Left ventricle myocardium inferior (tissue), 1 donor: ENCODE measurements at places on chromosomes 3 and 15.
A peak's percentile ranks its signal among the peaks of the same experiment; 100 is the strongest.

DNA sequence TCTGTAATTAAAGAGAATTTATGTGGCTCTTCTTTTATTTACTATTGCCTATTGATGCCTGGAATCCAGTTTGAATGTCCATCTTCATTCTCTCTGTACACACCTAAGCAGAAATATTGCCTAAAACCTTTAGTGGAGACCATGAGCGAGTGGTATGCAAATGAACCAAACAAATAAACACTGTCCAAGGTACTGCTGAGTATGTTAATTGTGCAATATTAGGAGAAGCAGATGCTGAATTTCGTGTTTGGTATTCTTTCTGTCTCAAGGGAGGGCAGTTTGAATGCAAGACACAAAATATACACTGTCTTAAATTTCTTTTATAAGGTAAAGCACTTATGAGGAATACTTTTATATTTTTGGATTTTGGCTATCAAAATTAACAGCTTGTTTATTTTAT is 440.9 kb downstream of the RBMS3 start:
- DNase-seq, result no peak

DNA sequence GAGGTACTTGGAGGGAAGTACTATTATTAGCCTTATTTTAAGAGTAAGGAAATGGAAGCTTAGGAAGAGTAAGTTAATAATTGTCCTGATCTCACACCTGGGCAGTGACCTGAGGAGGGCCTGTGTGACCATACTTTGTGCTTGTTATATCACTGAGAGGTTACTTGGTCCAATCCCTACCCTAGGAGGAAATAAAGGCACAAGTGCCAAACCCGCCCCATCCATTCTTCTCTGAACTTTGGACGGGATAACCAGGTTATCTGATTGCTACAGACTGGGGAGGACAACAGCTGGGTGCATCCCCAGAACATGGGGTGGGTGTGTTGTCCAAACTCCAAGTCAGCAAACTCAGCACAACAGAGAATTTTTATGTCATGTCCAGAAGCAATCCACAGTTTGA is 77.7 kb upstream of the NR2E3 start:
- DNase-seq, result no peak

- no peak for DNase-seq
Measured at GRCh38 chr3:59245859-59246501, 196.2 kb upstream of the CFAP20DC start.

DNA sequence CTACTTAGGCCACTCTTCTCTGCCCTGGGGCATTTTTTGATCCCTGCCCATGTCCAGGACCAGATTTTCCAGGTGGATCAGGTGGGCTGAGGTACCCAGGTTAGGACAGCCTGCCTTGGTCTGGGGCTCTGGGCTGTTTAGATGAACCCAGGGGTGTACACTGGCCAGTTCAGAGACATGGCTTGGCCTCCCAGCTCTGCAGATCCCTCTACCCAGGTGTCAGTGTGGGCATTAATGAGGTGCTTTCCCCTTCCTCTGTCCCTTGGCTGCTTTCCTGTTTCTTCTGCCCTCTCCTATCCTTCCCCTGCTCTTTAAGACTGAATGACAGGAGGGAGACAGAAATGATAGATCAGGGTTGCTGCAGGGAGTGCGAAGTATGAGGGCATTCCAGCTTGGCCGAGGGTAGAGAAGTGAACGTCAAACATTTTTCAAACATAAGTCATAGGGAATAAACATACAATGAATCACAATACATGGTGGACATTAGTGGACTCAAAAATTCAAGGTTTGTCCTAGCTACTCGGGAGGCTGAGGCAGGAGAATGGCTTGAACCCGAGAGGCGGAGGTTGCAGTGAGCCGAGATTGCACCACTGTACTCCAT is 30.5 kb downstream of the RTP1 start:
- no peak for DNase-seq

- DNase-seq, result no peak
Measured at GRCh38 chr15:38685686-38686339, 121.2 kb upstream of the RASGRP1 start.

GRCh38 chr15:98916826-98917225 is 90.8 kb downstream of the PGPEP1L start:
- DNase-seq, result no peak

GRCh38 chr3:150455341-150455740 is 47.2 kb downstream of the TSC22D2 start:
- no peak for DNase-seq

- DNase-seq, result no peak
Measured at GRCh38 chr15:78402061-78402610, 35.9 kb upstream of the IREB2 start.

- DNase-seq, result no peak
Measured at GRCh38 chr15:57751177-57751800, 44.8 kb downstream of the POLR2M start.

DNA sequence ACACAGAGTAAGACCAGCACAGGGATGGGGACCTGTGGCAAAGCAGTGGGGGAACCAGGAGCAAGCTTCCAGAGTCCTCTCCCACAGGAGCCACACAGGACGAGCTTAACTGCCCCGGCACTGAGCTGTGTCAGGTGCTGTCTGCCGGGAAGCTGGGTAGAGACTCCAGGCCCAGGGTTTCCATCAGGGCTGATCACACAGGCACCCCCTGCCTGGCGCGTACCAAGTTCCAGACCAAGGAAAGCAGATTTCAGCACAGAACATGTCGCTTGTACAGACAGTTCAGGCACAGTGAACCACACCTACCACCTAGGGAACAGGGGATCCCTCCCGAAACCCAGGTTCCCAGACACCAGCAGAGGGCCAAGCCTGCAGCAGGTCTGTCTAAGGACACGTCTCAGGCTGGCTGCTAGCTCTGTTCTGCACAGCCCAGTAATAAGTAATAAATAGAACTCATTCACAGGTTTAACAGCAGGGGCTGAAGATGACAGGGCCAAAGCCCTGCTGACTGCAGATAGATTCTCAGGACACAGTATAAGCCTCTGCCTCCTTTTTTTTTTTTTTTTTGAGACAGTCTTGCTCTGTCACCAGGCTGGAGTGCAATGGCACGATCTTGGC is 30.2 kb upstream of the OCA2 start:
- no peak for DNase-seq

- no peak for DNase-seq
Measured at GRCh38 chr3:128945041-128945877, 48.6 kb downstream of the CFAP92 start.

GRCh38 chr3:50573566-50574443 is 4.5 kb downstream of the HEMK1 start:
- no peak for DNase-seq

DNA sequence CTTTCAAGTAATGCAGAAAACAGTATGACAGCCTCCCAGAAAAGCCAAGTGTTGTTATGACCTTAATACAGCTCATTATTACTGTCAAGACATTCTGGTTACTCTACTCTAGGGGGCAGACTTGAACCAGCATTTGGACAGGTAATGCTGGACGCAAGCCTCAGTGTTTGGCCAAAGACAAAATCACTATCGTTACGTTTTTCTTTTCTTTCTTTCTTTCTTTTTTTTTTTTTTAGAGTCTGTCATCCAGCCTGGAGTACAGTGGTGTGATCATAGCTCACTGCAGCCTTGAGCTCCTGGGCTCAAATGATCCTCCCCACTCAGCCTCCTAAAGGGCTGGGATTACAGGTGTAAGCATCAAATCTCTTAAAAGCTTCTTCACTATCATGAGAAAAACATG is 29.4 kb upstream of the TMEM45A start:
- DNase-seq, result no peak

- DNase-seq, result no peak
Measured at GRCh38 chr3:34362910-34363309, 564.5 kb downstream of the PDCD6IP start.

- peak; percentile 58 for DNase-seq
Measured at GRCh38 chr3:47989981-47990440, 26.2 kb downstream of the MAP4 start.

DNA sequence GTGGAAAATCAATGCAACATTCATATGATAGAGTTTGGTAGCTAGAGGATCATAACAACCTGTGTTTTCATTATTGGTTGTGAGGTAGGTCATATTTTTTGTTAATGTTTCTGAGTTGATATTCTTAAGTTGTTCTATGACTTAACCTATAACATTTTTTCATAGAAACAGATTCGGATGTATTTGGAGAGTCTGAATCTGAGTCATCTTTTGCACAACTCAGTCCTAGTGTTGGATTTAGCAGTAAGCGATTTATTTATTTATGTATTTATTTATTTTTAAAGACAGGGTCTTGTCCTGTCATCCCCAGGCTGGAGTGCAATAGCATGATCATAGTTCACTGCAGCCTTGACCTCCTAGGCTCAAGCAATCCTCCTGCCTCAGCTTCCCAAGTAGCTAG is 292.8 kb upstream of the ZNF717 start:
- no peak for DNase-seq

GRCh38 chr15:33209575-33210481 is 15.3 kb upstream of the FMN1 start:
- DNase-seq, result no peak

DNA sequence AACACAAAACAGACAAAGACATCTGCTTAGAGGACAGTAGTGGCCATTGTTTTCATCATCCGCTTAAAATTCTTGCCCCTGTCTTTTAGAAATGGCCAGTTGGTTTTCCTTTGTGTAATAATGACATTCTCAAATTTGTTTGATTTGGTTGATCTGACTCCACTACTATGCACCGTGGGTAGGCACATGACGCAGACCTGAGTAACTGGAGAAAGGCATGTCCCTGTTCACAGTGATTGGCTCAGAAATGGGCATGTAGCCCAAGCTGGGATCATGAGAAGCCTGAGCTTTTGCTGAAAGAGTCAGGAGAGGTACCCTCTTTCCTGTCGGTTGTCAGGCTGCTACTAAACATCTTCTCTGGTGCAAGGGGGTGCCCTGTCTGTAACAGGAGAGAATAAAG is 36.6 kb upstream of the MAGI1 start:
- no peak for DNase-seq

DNA sequence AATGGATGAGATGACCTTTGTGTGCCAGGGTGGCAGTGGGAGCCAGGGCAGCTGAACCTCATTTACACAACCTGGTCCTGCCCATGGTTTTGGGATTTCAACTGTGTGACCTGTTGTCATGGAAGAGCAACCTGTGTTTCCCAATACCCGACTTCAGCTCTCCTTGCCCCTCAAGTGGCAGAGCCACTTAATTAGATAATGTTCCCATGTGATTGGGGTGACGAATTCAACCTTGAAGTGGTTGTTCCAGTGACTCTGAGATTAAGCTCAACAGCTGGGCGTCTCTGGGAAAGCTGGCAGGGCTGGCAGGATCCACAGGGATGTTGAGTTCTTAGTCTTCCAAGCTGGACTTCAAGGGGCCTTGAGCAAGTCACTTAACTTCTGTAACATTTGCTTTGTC is 71.0 kb downstream of the THSD4 start:
- peak; percentile 45 for DNase-seq

- DNase-seq, result no peak
Measured at GRCh38 chr3:44831232-44831631, 30.5 kb upstream of the TMEM42 start.

DNA sequence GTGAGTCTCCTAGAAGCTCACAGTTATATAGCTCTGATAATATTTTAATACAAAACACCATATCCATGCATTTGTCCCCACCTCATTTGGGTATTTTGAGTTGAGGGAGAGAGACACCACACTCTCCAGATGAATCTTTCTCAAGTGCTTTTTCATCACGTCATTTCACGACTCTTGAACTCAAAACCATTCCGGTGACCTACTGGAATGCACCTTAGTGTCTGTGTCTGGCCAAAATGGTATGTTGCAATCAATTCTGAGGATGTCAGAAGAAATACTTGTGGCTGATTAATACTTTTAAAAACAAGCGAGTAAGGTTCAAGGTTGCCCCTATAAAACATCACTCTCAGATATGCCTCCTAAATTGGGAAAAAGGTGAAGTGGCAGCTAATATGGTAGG is 352.6 kb upstream of the ICE2 start:
- DNase-seq, result no peak

DNA sequence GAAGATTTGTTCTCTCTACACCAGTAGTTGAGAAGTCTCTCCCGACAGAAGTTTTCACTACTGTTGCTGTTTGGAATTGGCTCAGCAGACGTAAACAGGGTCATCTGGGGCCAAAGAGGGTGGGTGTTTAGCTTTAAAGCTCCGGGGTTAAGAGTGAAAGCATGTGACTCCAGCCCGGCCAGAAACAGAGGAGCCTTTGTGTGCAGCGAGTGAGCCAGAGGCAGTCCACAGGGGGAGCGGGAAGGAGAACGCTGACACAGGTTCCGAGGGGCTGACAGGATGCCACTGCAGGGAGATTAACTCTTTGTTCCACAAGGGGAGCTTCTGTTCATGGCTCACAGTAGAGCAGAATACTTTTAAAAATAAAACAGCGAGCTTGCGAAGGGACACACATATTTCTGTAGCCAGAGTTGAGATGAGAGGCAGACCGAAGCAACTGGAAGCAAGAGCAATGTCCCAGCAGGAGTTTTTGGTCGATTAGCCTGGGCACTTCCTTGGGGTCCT is 26.9 kb downstream of the BMF start:
- DNase-seq, result peak; percentile 78

GRCh38 chr15:88120026-88120425 is 136.5 kb downstream of the NTRK3 start:
- DNase-seq, result no peak

GRCh38 chr3:51705276-51706020 is 1.4 kb upstream of the GRM2 start:
- DNase-seq, result peak; percentile 5

GRCh38 chr15:101617390-101617965 is 34.7 kb downstream of the TM2D3 start:
- peak; percentile 36 for DNase-seq

GRCh38 chr15:26806151-26806550 is 33.3 kb upstream of the GABRB3 start:
- no peak for DNase-seq

DNA sequence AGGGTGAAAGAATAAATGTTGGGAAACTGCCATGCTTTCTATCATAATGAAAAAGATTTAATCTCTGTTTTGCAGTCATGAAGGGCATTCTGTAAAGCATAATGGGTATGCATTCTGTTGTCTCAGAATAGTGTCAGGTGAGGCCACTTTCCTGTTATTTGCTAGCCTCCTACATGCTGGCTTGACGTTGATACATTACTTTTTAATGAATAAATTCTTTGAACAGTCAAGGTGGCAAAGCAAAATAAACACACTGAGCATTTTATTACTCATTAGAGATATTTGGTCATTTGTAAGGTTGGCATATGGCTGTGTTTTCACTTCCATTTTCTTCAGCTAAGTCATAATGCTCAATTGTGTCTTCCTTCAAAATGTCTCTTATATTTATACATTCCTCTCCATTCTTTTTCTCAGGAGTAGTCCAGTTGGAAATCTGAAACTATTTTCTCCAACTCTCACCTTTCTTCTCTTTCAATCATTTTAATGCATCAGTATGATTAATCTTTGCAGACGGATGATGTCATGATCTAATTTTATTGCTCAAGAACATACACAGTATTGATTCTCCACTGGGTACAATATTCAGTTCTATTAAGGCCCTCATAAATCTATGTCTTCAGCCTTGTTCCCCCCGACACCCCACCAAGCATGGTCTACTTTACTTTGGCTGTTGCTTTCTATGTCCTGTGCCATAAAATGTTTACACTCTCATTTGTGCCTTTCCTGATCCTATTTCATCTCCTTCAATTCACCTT is 290.7 kb downstream of the GBE1 start:
- DNase-seq, result no peak

- no peak for DNase-seq
Measured at GRCh38 chr3:113278599-113278955, 67.2 kb downstream of the BOC start.

- no peak for DNase-seq
Measured at GRCh38 chr3:42164656-42165055, 73.5 kb downstream of the TRAK1 start.
